ENCODE measurements at places on chromosomes 1 and 21.

DNA sequence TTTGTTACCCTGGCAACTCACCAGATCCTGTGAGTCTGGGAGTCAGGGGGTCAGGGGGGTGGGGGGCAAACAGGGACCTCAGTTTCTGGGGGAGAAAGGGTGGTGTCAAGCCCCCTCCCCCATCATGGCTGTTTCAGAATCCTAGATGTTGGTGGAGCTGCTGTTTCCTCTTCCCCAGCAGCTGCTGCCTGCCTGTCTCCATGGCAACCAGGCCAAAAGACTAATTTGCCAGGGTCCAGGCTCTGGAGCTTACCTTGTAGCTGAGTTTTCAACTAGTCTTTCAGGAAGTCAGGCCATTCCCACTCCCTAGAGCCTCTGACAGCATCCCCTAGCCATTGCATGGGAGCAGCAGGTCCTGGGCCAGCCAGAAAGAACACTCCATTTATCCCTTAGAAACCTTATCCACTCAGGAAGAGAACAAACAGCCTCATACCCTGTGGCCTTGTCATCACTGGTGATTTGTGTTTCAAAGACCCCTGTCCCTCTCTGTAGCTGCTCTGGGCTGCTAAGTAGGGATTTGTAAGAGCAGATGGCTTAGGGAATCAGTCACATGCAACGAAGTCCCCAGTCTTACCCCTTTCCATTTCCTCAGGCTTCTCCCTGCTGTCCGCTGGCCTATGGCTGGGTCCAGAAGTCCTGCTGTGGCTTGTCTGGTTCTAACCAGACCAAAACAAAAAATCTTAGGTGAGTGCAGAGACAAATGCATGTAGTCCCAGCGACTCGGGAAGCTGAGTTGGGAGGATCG lies 21.5 kb upstream of the STMN1 start:
- DNase-seq = peak; percentile 28

DNA sequence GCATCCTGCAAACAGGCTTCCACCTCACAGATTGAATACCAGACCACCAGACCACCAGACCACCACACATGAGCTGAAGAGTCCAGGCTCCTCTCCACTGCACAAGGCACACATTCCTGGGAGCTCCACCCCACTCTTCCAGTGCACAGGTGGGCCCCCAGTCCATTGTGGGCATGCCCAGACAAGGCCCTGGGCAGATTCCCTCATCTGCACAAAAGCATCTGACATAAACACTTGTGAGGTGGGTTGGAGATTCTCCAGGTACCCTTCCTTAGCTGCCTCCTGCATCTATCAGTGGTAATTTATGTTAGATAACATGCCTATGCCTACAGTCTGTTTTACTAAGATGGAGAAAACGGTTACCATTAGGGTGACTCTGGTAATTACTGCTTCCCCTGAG lies 11.6 kb upstream of the CTBS start:
- no peak for DNase-seq

- no peak for DNase-seq
Measured at GRCh38 chr1:185645686-185646085, 88.5 kb upstream of the HMCN1 start.

DNA sequence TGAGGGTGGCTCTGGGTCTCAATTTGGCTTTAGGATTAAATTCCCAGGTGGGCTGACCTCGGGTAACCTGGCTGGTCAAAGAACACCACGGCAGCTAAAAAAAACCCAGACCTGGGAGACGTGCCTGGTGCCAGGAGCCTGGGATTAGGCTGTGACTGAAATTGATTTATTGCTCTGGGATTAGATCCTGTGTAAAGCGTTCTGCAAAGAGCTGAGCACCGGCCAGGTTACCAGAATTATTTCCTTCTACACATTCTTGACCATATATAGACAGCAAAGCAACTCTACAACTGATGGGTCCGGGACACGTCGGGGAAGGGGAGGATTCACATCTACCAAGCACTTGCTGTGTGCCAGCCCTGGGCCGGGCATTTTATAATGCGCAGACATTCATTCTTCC lies 45.2 kb downstream of the TMCO4 start:
- peak; percentile 1 for DNase-seq

DNA sequence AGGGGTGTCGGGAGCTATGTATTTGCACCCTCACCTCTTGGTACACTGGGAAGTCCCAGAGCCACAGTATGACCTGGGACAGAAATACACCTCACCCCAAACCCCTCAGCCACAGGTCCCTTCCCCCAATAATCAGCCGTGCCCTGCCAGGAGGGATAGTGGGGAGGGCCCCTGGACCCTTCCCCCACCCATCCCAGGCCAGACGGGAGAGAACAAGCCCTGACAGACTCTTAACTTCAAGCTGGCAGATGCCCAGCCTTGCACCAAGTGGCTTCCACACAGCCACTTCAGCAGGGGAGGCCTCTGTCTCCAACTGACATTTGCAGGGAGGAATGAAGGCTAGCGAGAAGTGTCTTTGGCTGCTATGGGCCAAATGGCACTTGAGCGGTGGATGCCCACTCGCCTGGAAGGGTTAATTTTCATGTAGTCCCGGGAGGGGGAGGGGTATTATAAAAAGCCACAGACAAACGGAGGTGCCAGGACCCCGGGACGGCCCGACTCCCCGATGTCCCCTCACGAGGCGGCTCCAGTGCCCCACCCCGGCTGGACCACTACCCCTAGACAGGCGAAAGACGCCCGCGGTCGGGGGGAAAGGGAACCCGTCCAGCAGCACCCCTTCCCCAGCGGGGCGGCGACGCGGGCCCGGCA lies 495 bp downstream of the SYNC start:
- DNase-seq = no peak

DNA sequence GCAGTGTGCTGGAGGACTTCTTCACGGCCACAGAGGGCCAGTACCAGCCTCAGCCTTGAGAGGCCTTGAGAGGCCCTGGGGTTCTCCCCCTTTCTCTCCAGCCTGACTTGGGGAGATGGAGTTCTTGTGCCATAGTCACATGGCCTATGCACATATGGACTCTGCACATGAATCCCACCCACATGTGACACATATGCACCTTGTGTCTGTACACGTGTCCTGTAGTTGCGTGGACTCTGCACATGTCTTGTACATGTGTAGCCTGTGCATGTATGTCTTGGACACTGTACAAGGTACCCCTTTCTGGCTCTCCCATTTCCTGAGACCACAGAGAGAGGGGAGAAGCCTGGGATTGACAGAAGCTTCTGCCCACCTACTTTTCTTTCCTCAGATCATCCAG lies 6.2 kb upstream of the HDAC1 start:
- no peak for DNase-seq

DNA sequence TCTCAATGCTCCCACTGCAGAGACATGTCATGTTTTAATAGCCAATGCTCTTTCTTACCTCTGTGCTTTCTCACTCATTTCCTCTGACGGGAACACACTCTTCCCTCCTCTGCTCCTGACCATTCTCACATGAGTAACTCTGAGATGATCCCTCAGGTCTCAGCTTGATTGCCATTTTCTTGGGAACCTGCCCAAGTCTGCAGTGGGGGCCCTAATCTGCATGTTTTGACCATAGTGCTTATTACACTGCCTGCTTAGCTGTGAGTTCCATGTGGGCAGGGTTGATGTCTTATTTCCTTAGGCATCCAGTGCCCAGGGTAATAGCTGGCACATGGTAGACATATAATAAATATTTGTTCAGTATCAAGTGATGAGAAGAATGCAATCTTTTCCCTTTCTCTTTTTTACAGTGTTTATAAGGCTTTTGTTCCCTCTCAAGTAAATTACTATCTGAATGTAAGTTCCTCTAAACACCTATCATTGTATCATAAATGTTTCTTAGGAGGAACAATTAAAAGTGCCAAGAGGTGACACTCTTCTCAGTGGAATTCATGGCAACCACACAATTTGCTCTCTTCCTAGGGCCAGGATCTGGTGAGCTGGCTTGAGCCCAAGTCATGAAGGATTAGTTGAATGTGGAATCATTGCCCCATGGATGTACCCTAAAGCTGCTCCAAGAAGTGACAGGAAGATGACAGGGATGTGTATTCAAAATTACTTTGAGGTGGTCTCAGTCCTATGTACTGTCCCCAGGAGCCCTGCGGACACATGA lies 485.4 kb upstream of the USP24 start:
- DNase-seq = no peak

DNA sequence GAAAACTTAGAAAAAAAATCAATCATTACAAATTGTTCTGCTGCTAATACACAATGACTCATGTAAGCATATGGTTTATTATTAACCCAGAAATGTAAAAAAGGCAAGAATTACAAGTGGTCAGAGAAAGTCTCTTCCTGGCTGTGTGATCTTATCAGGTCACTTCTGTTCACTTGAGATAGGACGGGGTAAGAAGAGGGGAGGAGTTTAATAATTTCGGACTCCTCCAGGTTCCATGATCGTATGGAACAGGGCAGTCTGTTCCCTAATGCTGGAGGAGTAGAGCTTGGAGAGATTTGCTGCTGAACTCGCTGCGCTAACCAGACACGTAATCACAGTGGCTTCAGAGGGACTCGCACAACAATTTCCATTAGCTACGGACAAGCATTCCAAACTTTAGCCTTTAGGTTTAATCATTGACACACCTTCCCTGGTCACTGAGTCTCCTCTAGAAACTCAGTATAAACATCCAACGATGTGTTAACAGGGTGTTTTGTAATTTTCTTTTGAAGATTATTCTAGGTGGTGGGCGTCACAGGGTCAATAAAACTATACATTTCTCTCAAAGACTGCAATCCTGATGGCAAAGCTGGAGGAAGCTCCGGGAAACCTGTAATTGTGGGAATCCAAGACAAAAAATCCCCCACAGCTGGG lies 1.3 kb downstream of the CRYZ start:
- no peak for DNase-seq

DNA sequence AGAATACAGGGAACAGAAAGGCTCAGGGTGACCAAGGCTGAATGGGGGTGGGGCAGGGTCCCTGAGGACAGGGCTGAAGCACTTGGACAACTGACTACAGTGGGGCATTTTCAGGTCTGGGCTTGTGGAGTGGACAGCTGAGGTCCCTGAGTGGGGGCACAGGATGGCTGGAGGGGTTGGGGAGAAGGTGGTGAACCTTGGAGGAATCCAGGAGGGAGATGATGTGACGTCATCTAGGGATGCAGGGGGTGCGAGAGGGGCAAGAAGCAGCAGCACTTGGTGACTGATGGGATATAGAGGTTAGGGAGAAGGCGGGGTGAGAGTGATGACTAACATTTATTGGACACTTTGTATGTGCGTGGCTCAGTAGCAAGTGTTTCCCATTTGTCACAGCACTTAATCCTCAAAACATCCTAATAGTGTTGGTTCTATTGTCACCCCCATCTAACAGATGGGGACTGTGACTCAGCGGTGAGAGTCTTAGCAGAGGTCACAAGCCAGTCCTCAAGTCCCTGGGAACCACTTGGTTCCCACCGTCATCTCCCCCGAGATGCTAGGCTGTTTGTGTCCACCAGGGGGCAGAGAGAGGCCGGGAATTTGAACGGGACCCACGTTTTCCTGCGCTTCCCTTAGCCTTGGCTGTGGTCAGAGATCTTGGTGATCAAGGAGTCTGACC lies 27.9 kb upstream of the BMP8B start:
- peak; percentile 84 for DNase-seq

GRCh38 chr1:230176871-230177411 lies 109.9 kb downstream of the GALNT2 start:
- DNase-seq = no peak

DNA sequence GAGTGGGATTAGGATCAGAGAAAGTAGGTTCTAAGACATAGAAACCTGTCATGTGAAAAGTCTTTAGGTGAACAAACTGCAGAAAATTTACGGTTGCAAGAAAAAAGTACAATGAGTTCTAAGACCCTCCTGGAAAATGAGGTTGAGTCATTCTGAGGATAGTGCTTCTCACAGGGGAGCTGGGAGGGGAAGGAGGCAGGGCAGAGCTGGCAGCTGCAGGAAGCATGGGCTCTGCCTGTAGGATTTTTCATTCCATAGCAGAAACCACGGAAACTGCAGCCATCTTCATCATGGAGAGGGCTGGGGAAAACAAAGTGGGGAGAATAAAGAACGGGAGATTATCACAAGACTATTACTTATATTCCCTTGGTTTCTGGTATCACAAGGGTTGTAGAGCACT lies 25.8 kb upstream of the THEM4 start:
- no peak for DNase-seq

DNA sequence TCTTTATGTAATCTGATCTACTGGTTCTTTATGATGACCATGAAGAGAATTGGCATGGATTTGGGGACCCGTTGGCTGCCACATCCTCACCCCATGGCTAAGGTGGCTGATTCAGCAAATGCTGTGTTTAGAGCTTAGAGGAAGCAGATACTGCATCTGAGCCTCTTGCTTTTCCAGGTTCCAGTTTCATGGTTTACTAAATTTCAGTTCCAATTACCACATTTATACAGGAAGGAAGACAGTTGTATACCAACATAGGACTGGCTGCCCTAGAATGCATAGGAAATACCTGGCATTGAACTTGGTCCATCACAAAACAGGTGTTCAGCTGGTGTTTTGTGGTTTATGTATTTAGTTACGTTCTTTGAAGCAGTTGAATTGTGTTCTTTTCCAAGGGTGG lies 107.1 kb downstream of the ST3GAL3 start:
- DNase-seq = no peak

- DNase-seq = no peak
Measured at GRCh38 chr1:81170721-81171120, 630.0 kb upstream of the ADGRL2 start.

GRCh38 chr21:36587388-36587787 lies 107.5 kb upstream of the CLDN14 start:
- no peak for DNase-seq

DNA sequence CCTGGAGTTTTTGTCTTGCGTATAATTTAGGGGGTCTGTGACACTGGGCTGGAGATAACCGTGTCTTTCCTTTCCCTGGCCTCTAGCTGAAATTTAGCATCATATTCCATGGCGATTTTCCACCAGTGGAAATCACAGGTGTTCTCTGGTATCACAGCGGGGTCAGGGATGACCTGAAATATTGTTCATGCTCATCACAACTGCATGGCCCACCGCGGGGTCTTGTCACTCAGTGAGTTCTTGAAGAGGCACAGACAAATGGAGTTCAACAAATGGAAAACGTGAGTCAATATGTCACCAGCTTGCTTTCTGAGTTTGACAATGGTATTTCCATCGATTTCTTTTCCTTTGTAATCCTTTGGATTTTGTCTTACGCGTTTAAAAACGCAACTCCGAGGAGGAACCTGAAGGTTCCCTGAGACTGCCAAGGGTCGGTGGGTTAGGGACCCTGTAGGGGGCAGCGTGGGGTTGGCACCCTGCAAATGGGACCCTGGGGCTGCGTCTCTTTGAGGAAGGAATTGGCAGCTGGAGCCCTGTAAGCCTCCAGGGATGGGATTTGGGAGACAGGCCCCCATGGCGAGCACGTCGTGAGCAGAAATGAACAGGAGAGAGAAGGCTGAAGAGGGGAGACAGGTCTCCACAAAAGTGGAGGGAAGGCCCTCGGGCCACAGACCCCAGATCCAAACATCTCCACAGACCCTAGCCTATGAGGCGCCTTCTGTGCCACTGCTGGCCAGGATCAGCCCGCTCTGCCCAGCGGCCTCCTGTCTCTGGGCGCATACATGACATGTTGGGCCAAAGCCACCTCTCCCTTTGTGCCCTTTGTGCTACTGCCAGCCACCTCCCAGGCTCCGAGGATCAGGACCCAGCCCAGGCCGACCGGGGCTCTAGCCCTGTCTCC lies 32.1 kb upstream of the RUNX3 start:
- DNase-seq = no peak

GRCh38 chr21:37072274-37072987 lies 440 bp downstream of the PIGP start:
- DNase-seq = peak; percentile 86

- no peak for DNase-seq
Measured at GRCh38 chr1:174967845-174968705, 31.7 kb upstream of the CACYBP start.

All from NCI-H774 (cell line).